ENCODE measurements at places on chromosomes 11 and 22.
A peak's percentile ranks its signal among the peaks of the same experiment; 100 is the strongest.

DNA sequence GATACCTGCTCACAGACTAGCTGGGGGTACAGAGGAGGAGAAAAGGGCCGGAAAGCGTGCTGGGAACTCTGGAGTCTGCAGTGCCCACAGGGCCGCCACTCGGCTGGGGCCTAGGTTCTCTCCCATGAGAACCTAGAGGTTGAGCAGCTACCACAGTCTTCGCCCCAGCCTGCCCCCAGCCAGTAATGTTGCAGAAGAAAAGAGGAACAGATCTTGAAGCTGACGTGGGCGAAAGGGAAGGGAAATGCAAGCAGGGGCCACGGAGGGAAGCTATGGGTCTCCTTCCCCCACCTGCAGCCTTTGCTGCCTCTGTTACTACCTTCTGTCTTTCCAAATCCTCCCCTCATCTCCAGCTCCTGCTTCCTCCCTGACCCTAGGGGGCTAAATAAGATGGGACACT lies 28.8 kb upstream of the P2RY2 start:
- DNase-seq: no peak

- DNase-seq: no peak
Observed at GRCh38 chr11:45178223-45178622, 31.8 kb downstream of the PRDM11 start.

- no peak for DNase-seq
Observed at GRCh38 chr22:48490500-48491411, 1336.9 kb downstream of the BRD1 start.

GRCh38 chr11:34219941-34220370 lies 114.5 kb downstream of the NAT10 start:
- DNase-seq: no peak

DNA sequence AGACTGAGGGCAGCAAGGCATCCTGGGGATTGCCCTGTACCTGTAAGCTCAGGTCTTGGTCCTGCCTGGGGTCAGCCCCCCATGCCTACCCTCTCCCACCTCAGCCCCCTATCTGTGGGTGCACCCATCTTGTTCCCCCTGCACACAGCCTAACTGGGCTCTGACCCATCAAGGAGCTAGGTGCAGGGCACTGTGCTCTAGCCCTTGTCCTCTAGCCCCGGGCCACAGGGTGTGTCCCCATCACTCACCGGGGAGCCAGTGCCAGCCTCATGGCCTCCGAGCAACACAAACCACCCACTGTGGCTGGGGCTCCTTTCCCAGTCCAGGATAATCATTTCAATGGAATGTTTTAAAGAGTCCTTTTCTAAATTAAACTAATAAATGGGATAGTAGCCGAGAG lies 293.9 kb upstream of the PLET1 start:
- DNase-seq: no peak

DNA sequence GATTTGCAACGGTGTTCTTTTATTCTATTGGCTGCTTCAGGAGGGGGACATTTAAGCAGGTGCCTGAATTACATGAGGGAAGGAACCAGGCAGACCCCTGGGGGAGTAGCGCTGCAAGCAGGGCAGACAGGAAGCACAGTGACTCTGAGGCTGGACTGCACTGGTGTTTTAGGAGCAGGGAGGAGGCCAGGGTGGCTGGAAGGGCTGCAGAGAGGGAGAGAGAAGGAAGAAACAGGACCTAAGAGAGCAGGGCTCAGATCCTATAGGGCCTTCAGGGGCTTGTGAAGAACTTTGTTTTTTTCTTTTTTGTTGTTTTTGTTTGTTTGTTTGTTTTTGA lies 62.5 kb upstream of the SORL1-AS1 start:
- no peak for DNase-seq

GRCh38 chr22:44344407-44344806 lies 31.7 kb upstream of the SHISAL1 start:
- DNase-seq: no peak

DNA sequence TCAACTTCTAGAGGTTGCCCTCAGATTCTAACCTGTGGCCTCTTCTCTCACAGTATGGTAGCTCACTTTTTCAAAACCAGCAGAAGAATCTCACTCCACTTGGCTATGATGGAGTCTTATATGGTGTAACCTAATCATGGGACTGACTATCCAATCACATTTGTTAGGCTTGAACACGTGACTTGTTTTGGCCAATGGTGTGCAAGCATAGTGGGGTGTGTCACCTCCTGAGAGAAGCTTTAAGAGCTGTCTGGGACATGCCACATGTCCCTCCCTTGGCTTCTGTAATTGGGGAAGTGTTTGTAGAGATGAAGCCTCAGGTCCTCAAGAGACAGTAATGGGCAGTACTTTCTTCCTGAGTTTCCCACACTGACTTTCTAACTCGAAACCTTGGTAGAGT lies 12.8 kb upstream of the SMIM38 start:
- no peak for DNase-seq

DNA sequence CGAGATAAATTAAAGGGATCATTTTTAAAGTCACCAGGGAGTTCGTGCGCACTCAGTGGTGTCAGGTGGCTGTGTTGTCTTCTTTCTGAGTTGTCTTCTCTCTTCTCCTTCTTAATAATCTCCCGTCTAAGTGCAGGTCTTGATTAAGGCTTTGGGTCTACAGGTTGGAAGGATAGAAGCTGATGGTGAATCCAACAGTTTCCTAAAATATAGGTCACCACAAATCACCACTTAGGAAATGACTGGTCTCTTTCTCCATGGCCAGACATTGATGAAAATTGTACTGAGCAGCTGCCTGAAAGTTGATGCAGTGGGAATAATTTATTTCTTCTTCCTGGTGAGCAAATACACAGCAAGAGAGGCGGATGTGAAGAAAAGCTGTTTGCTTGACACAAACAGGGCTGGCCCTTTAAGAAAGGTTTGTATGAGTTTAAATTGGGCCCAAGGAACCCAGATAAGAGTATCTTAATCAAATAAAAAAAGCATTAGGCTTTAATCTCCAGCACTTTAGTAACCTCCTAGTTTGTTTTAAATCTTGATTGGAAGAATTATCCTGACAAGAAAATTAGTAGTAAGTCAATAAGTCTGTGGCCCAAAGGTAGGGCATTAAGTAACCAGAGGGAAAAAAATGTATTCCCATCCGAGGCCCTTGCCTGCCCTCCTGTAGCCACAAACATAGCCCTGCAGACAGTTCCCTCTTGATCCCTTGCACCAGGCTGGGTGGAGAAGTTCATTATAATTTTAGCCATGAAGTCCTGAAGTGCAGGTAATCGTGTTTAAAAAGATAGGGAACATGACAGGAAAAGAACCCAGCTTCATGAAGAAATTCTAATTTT lies 245.8 kb downstream of the KIRREL3 start:
- no peak for DNase-seq

DNA sequence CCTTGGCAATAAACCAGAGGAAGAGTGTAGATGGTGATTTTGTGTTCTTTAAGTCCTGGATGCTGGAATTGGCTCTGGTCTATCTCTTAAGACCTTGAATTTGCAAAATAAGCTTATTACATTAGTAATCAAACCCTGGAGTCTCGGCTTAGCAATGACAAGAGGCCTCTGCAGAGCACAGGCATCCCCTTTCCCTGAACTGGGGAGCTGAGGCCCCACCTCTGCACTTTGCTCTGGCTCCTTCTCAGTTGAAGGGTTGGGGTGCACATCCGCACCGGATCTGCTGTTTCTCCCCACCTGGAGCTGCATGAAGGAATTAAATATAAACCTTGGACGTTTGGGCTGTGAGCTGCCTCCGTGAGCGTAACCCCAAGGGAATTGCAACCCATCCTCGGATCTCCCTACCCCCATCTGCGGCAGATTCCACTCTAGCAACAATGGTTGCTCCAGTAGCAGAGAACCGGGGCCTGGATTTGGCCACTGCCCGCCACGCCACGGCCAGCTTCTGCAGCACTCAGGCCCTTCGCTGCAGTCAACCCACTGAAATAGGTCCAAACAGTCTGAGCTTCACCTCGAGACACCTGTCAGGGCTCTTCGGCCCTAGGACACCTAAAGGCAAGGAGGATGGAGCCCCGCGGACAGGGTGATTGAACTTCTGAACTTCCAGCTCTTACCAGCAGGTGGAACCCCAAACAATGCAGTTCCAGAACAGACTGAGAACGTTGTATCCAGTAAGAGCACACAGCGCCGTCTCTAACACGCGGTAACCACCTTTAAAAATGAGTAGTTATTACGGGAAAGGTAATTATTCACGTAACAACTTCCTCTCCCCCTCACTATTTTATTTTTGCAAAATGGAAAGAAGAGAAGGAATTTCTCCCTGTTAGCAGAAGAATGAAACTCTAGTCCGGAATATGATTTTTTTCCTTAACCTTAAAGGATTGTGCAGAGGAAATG lies 54.8 kb upstream of the CAPRIN1 start:
- peak; percentile 13 for DNase-seq

DNA sequence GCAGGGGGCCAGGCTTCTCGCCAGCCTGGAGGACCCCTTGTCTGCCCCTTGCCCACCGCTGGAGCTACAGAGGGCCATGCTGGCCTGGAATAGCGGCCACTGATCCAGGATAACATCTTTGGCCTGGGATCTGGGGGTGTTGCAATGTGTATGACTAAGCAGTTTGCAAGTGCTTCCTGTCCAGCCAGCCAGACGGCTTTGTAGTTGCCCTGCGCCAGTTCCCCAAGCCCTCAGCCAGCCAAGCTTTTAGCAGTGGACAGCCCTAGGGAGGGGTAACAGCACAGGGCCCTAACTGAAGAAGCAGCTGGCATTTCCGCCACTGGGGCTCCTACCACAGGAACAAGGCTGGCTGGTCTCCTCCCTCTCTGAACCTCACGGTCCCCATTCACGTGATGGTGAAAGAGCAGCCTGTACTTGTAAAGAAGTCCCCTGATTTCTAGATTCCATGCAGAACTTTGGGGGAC lies 32.1 kb downstream of the UQCR10 start:
- DNase-seq: peak; percentile 56

DNA sequence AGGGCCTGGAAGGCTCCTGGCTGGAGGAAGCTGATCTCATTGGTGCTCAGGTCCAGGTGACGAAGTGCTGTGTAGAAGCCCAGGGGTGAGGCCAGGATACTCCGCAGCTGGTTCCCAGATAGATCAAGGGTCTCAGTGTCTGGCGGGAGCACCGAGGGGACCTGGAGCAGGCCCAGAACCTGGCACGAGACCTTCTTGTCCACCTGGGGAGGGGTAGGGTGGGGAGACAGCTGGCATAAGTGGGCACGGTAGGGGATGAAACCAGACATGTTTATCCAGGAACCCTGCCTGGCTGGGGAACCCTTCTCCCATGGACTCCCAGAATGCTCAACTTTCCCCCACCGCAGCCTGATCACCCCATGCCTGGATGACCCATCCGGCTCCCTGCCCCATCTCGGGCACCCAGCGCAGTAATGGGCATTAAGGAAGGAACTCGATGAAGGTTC lies 9.2 kb downstream of the LRRC32 start:
- DNase-seq: no peak

GRCh38 chr22:45645150-45645525 lies 26.5 kb upstream of the ATXN10 start:
- no peak for DNase-seq

- no peak for DNase-seq
Observed at GRCh38 chr22:23183061-23183698, 2.9 kb downstream of the BCR start.

DNA sequence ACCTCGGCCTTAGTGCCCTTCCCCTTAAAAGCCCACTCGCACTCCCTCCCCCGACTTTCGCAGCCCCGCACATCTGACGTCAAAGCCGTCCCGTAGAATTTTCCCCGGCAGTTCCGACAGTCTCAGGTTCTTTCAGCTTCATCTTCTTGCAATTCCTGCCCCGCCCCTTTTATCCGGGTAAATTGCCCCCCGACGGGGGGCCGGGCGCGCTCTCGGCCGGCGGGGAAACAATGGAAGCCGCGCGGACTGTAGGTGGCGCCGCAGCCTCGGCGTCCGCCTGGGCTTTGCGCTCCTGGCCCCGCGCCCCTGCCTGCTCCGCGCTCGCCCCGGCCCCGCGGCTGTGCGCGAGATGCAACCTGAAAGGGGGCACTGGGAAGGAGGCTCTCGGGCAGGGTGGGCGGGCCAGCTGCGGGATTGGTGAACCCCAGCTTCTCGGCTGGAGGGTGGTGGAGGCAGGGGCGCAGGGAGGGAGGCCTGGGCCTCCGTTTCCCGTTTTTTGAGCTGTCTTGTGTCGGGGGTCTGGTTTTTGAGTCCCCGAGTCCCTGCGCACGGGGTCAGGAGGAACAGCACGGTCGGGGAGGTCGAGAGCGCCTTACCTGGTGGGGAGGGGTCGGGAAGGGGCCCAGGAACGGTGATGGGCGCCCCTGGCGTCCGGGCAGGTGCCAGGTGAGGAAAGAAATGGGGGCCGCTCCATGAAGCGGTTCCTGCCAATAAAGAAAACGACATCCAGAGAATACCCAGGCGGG lies 859 bp upstream of the FGF19 start:
- DNase-seq: no peak

DNA sequence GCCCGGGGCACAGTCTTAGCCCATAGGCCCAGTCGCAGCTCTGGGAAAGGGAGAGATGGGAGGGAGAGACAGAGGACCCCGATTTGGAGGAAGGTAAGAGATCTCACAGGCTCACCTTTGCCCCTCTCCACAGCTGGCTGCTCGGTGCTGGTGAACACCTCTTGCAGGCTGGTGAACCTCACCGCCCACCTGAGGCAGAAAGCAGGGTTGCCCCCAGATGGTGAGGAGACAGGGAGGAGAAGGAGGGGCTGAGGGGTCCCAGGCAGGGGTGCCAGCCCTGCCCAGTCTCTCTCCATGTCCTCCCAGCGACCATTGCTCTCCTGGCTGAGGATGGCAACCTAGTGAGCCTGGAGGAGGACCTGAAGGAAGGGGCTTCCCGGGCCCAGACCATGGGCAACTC lies 1.2 kb downstream of the C22orf15 start:
- DNase-seq: no peak

DNA sequence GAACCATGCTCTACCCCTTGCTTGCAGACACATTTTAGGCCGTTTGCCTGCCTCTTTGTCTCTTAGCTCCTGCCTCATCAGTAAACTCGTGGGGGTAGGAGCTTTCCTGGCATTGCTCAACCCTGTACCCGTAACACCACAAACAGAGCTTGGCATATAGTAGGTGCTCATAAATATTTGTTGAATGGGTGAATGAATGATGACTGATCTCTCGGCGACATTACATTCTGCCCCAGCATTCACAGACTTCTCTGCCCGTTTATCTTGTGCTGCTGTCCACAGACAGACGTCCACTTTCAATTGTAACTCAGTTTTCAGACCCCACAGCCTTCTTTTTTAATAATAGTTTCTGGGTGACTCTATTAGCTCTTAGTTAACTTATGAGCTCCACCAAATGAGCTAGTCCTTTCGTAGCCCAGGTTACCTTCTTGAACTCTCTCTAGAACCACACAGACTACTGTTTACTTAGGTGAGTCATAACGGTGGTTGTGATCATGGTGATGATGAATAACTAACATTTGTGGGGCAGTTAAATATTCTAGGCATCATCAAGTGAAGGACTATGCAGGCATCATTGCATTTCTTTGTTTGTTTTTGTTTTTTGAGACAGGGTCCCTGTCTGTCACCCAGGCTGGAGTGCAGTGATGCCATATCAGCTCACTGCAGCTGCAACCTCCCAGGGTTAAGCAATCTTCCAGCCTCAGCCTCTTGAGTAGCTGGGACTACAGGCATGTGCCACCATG lies 188.4 kb downstream of the ADAMTS15 start:
- no peak for DNase-seq

- no peak for DNase-seq
Observed at GRCh38 chr11:131688048-131688693, 317.8 kb downstream of the NTM start.

- no peak for DNase-seq
Observed at GRCh38 chr11:87224486-87224885, 186.8 kb downstream of the TMEM135 start.

- no peak for DNase-seq
Observed at GRCh38 chr11:43756575-43756974, 76.0 kb downstream of the HSD17B12 start.

Measured in GOT3 (cell line).